SJCRH30 (cell line): ENCODE measurements at places on chromosomes 2 and 18.

GRCh38 chr18:75659535-75660023 is 232.1 kb upstream of the SMIM21 start:
- H3K4me1 ChIP-seq: no peaks in the 10 kb centered on the region
- H3K27me3 ChIP-seq: no peaks in the 10 kb centered on the region
- H3K27ac ChIP-seq: no peak overlapping the region

DNA sequence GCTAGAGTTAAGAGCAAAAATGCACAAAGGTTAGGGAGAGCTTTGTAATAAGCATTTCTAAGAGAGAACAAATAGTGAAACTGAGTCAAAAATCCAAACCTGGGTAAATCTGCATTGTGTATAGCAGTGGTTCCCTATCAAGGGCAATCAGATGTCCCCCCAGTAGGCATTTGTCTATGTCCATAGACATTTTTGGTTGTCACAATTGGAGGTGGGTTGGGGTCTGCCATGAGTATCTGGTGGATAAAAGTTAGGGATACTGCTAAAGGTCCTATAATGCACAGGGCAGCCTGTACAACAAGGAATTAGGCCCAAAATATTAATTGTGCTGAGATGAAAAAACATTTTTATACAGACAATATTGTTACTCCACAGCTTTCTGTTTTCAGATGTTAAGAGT is 21.0 kb downstream of the NOP58 start:
- peaks cover 92% of the 10 kb centered on the region for H3K36me3 ChIP-seq
- H3K27ac ChIP-seq: no peak overlapping the region
- no peak overlapping the region for H3K4me3 ChIP-seq
- no peaks in the 10 kb centered on the region for H3K4me1 ChIP-seq
- DNase-seq: no peak

GRCh38 chr2:49687918-49688317 is 533.6 kb upstream of the FSHR start:
- H3K27me3 ChIP-seq: no peaks in the 10 kb centered on the region
- H3K4me3 ChIP-seq: no peak overlapping the region
- no peaks in the 10 kb centered on the region for H3K4me1 ChIP-seq
- H3K36me3 ChIP-seq: no peaks in the 10 kb centered on the region

- no peak overlapping the region for H3K4me3 ChIP-seq
- no peaks in the 10 kb centered on the region for H3K4me1 ChIP-seq
- no peak overlapping the region for H3K27ac ChIP-seq
- no peaks in the 10 kb centered on the region for H3K36me3 ChIP-seq
These were observed 36.9 kb downstream of the LINC00305 start for GRCh38 chr18:64111950-64112349.

DNA sequence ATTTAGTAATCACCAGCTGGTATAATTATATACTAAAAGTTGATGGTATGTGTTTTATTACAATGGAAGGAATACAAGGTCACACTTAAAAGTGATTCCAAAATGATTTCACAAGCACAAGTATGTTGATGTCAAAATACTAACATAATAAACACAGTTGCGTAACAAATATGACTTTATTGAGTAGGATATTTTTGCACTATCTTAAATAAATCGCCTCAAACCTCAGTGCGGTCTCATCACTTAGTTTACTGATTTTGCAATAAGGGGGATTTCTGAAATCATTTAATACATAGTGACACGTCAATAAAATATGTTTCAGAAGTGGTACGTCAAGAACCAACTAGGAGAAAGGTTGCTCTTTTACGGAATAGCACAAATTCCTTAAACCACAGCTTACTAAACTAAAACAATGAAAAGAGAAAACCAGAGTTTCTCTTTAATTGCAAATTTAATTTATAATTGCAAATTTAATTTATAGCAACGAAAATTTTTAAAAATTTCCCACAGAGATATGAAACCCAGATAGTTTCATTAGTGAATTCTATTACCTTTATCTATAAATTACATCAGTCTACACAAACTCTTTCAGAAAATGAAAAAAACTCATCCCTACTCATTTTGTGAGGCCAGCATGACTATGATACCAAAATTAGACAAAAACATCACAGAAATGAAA is 304.0 kb upstream of the REG3G start:
- no peaks in the 10 kb centered on the region for H3K36me3 ChIP-seq
- H3K27ac ChIP-seq: no peak overlapping the region
- H3K4me1 ChIP-seq: no peaks in the 10 kb centered on the region
- no peaks in the 10 kb centered on the region for H3K27me3 ChIP-seq
- DNase-seq: no peak

GRCh38 chr18:44682201-44682870 is 1.6 kb downstream of the SETBP1 start:
- H3K27me3 ChIP-seq: no peaks in the 10 kb centered on the region
- peak overlapping the region; percentile 88 for H3K4me3 ChIP-seq
- peak; percentile 25 for DNase-seq
- peaks cover 5% of the 10 kb centered on the region for H3K4me1 ChIP-seq

GRCh38 chr2:128444121-128444771 is 125.6 kb upstream of the HS6ST1 start:
- H3K4me3 ChIP-seq: no peak overlapping the region
- H3K4me1 ChIP-seq: no peaks in the 10 kb centered on the region
- no peak for DNase-seq
- H3K27me3 ChIP-seq: no peaks in the 10 kb centered on the region

- no peaks in the 10 kb centered on the region; the same call in 1 of the 2 replicates for H3K36me3 ChIP-seq
- H3K4me1 ChIP-seq: no peaks in the 10 kb centered on the region
- no peak overlapping the region for H3K4me3 ChIP-seq
These were observed 289.9 kb downstream of the NBAS start for GRCh38 chr2:15271276-15271675.

DNA sequence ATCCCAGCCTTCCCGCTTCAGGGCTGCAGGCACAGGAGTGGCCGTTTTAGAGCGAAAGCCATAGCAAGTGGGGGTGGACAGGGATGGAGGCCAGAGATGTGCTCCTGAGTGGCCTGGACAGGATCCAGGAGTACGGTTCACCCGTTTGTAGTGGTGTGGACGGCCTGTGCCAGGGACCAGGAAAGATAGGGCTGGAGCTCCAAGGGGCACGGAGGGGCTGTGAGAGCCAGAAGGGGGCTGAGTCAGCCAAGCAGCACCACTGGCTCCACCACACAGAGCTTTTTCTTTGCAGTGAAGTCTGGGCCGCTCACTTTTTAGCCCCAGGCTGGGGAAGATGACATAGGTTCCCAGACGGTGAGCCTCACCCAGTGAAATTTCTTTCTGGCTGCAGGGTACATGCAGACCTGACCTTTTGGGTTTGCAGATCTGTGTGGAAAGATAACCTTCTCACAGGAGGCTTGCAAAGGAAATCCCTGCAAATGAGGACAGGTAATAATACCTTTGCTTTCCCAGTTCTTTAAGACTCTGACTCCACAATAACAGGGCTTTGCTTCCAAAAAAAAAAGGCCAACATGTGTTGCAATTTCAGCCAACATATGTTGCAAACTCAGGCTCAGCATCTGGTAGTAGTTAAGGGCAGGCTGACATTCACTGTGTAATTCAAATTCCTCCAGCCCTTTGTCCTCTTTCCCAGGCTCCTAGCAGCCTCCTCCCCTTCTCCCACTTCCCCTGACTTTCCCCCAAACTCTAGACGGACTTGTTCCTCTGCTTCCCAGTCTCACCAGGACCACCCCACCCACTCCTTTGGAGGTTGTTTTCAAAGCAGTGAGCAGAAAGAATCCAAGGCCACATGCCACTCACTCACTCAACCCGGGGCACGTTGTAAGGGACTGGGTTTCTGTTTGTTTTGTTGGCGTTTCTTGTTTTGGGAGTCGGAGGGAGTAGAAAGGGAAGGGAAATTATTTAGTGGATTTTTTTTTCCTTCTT is 20.3 kb upstream of the LAPTM4A start:
- peak overlapping the region; percentile 19; the same call in 1 of the 2 replicates for H3K4me3 ChIP-seq
- no peaks in the 10 kb centered on the region for H3K36me3 ChIP-seq
- H3K4me1 ChIP-seq: peaks cover 10% of the 10 kb centered on the region; the same call in 1 of the 2 replicates
- H3K27ac ChIP-seq: 0 out of 2 replicates have a peak overlapping the region, but pooled peaks have one; percentile 13
- DNase-seq: peak; percentile 54

DNA sequence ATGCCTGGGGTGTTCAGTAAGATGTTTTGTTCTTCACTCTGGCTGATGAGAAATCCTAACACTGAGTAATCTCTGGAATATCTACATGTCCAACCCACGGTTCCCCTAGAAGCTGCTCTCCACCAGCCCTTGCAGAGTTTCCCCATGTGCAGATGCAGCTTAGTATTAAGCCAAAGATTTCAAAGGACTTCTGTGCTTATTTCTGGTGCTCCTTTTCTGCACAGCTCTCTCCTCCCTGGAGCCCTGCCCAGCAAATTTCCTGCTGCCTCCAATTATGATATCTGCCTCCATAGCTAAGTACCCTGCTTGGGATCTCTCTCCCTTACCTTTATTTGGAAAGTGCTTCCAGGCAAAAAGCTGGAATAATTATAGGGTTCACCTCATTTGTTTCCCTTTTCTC is 949.3 kb downstream of the BCL11A start:
- no peak for DNase-seq
- no peaks in the 10 kb centered on the region for H3K4me1 ChIP-seq
- no peak overlapping the region for H3K4me3 ChIP-seq
- no peaks in the 10 kb centered on the region for H3K36me3 ChIP-seq

GRCh38 chr2:138432971-138433370 is 68.6 kb upstream of the SPOPL start:
- H3K4me3 ChIP-seq: no peak overlapping the region
- H3K27ac ChIP-seq: no peak overlapping the region
- H3K4me1 ChIP-seq: no peaks in the 10 kb centered on the region
- no peak for DNase-seq
- H3K36me3 ChIP-seq: no peaks in the 10 kb centered on the region
